MCF 10A (cell line): ENCODE measurements at places on chromosomes 13 and 19. TPM values are rescaled to one million over a fixed set of nuclear protein-coding genes. Genes with fewer than 3 reads are reported as not detected.

NLRP4 gene
- not detected in 2 replicates for total RNA-seq

PSG1 gene
- total RNA-seq, result not detected in 2 replicates

PNPLA6 gene
- 75.8 and 96.1 TPM in 2 replicates for total RNA-seq

FCGBP gene
- 0.37 and 0.96 TPM in 2 replicates for total RNA-seq

OLFM2 gene
- not detected in 2 replicates for total RNA-seq

IZUMO4 gene
- 3.1 and 5.3 TPM in 2 replicates for total RNA-seq

PTPRH gene
- 0.56 and 2.3 TPM in 2 replicates for total RNA-seq

ADGRE3 gene
- not detected in 2 replicates for total RNA-seq

CEBPA gene
- total RNA-seq, result 4.7 and 6.2 TPM in 2 replicates

ABHD13 gene
- total RNA-seq, result 6.2 and 6.6 TPM in 2 replicates

KIR3DL2 gene
- not detected in 2 replicates for total RNA-seq

DNA sequence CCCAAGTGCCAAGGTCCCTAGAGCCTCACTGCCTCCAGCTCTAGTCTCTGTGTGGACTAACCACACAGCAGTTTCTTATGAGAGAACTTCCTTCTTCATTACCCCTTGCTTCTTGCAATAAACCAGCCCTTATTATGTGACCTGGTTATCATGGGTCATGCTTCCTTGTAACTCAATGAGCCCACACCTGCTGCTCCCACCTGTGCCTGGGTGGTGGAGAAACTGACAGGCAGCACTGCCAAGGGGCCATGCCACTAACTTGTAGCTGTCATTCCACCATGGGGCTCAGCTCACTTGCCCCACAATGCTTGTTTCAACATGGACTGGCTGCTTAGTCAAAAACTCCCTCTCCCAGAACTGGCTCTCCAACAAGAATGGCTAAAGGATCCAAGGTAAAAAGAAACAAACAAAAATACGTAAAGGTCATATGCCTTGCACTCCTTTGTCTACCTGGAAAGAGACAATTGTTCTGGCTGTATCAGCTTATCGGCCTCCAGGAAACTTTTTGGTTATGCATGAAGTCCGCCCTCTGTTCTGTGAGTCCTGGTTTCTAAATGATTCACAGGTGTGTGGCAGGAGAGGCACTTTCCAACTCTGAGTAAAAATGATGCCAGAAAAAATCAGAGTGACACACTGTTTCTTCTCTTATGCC lies 446.4 kb downstream of the COG6 start:
- peak; percentile 47 for DNase-seq

- DNase-seq, result no peak
These were observed 12.2 kb upstream of the CCDC97 start for GRCh38 chr19:41297628-41298347.

DNA sequence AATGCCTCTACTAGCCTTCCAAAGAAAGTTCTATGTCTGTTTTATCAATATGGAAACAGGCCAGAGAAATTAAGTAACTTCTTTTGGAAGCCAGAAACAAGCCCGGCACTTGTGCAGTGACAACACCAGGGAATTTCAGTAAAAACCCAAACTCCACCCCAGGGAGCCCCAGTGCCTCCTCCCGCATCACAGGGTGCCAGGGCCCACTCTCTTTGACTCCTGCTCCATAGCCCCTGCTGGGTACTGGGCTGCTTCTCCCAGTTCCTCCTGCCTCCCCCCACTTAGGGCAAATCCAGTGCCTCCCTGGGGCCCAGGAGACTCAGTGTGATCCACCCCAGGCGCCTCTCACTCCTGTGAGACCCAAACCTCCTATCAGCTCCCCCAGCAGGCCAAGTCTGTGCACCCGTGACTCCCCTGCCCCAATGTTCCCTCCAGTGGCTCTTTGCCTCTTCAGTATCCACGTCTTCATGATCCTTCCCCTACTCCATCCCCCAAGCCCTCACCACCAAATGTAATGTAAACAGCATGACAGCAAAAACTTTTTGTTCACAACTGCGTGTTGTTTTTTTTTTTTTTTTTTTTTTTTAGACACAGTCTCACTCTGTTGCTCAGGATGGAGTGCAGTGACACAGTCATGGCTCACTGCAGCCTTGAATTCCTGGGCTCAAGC lies 2.3 kb upstream of the FFAR3 start:
- no peak for DNase-seq

- DNase-seq, result no peak
These were observed 750 bp upstream of the AMH start for GRCh38 chr19:2248136-2249009.

DNA sequence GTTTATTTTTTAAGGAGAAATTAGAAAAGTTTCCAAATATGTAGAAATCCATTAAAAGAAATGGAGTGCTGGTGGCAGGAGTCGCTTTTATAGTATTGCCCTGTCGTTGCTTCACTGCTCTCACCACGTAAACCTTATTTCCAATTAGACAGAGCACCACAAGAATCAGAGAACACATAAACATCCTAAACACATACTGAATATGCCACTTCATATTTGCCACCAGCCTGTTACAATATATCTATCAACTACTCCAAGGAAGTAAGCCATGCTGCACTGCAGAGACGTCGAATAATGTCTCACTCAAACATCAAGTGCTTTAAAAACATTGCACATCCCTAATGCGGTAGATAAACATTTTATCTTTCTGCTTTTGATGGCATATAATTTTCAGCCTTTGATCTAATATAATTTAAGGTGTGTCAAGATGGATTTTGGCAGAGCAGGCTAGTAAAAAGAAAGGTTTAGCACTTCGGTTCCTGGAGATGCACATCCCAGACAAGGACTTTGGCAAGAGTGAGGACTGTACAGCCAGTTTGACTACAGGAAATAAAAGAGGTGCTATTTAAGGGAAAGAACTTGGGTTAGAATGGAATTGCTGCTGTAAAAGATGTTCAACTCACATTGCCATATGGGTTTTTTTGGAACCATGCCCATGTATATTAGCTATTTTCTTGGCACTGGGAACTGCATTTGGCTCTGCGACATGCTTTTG lies 932.3 kb downstream of the EFNB2 start:
- peak; percentile 17 for DNase-seq

DNA sequence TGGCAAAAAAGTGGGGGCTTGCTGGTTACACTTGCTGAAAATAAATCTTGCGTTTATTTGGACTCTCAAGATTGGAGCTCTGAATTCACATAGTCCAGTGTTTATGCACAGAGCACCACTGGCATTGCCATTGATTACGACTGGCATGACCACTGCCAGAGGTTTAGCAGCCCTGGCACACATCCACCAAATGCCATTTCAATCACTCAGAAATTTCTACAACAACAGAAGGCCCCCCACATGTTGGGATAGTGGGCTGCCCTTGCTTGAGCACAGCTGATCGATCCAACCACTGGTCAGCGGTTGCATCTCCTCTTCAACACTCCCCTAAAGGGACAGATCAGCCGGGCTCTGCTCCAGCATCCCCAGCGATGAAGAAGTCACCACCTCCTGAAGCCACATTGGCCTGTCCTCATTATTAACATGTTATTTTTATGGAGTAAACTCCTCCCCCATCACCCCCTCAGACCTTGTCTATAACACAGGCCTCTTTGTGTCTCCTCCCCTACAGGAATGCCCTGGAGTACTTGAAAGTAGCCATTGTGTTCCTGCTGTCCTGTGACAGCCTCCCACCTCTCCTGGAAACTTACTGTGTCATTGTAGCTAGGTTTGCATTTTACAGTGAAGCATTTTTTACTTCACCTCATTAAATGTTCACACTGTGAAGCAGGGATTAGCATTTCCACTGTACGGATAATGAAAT lies 51.3 kb downstream of the CDADC1 start:
- DNase-seq, result no peak

GRCh38 chr13:45456196-45456972 lies 8.4 kb upstream of the COG3 start:
- DNase-seq, result peak; percentile 27

- DNase-seq, result peak; percentile 82
These were observed 17.2 kb downstream of the BRD4 start for GRCh38 chr19:15315101-15315500.

GRCh38 chr19:45876411-45877197 lies 9.3 kb downstream of the IRF2BP1 start:
- no peak for DNase-seq

DNA sequence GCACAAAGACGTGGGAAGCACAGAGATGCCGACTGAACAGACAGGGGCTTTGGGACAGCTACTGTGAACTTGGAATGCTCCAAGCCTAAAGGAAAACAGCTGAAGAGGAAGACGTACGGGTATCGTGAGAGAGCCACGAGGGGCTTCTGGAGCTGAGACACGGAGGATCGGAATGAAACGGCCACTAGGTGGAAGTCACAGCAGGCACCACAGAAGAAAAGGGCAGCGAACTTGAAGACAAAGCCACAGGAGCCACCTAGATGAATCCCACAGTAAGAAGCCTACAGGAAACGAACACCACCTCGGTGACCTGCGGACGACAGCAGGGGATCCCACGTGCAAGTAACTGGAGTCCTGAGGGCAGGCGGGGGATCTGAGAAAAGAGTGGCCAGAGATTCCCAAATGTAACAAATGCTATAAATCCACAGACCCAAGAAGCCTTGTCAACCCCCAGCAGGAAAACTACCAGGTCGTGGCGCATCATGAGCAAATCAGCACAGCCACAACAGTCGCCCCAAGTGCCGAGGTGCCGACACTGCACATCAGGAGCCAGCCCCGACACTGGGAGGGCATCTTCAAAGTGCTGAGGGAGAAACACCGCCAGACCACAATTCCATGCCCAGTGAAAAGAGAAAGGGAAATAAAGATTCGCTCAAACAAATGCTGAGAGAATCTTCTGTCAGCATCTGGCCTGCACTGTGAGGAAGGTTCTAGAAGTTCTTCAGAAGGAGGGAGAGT lies 39.3 kb upstream of the ISYNA1 start:
- no peak for DNase-seq

GRCh38 chr19:35438096-35438495 lies 10.0 kb upstream of the FFAR2 start:
- DNase-seq, result no peak

DNA sequence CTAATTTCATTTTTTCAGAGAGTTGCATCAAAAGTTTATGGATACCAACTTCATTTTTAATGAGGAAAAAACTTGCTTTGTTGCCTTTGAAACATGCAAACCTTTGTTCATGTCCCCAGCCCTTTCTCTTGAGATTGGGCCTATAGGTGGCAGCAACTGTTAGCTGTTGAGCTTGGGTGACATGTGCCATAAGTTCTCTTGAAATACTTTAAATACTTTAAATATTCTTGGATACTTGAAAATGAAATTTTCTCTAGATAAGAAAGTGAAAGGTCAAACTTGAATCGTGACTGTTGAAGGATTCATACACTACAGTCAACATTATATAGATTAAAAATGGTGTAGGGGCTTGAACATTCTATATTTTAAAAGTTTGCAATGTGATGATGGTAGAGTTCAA lies 294.9 kb downstream of the NDFIP2 start:
- DNase-seq, result peak; percentile 58

- DNase-seq, result no peak
These were observed 627.6 kb upstream of the PCDH9 start for GRCh38 chr13:67857581-67858310.

DNA sequence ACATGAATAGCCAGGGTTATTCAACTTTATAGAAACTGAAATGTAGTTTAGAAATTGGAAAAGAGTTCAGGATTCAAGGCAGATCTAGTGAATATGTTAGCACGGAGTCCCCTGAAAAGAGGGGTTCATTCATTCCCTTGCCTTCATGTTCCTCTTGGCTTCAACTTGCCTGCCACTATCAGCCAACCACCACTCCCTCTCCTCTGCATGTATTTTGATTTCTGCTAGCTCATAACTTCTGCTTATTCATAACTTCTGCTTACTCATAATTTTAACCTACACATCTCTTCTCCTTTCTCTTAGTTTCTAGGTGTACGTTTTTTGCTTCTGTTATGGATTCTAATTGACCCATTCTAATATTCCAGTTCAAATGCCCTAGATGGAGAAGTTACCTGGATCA lies 5.5 kb upstream of the SERTM1 start:
- no peak for DNase-seq

DNA sequence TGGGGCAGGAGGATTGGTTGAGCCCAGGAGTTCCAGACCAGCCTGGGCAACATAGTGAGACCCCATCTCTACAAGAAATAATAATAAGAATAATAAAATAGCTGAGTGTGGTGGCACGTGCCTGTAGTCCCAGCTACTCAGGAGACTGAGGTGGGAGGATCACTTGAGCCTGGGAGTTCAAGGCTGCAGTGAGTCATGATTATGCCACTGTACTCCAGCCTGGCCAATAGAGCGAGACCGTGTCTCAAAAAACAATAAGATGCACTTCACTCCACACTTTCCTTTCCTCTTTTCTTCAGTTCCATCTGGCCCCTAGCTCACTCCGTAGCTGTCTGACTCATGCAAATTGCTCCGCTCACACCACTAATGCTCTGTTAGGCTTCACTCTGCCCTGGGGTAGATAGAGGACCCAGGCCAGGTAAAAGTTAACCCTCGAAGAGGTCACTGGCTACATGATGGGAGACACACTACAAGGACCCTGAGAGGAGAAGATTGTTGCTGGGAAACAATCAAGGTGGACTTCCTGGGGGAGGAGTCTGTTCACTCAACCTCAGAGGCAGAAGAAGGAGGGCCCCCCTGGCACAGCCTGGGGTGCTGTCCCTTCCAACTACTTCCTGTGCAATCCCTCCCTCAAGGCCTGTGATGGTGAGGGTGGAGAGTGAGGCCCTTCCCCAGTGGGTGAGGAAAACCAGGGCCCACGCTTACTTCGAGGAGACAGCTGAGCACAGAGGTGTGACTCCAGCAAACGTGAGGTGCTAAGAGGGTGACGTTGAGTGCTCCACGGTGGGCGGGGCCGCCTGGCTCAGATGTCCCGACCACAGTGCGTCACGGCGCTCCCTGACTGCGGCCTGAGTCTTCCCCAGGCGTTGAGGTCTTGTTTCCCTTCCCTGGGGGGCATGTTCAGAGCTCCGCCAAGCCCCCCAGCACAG lies 8.8 kb upstream of the TNFSF9 start:
- DNase-seq, result peak; percentile 44

- DNase-seq, result peak; percentile 59
These were observed 17.9 kb upstream of the ZNF175 start for GRCh38 chr19:51552996-51553725.

DNA sequence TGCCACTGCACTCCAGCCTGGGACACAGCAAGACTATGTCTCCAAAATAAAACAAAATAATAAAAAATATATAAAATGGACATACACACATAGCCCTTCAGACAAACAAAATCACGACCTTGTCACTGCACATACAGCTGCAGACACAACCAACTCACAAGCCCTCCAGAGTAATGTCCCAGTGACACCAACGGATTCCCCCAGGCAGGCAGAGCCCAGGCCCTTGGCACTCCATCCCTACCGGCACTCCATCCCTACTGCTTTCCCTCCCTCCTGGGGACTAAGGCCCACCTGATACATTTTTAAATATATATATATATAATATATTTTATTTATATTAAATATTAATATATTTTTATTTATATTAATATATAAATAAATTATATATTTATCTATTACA lies 18.5 kb downstream of the ZNF101 start:
- no peak for DNase-seq
